Stimulated activated CD8-positive, alpha-beta memory T cell treated with anti-CD3 and anti-CD28 coated beads, Interleukin-4, amount 100 ng/mL, for 4 hours (primary cell): ENCODE measurements at places on chromosomes 3 and 15.

GRCh38 chr3:185070491-185071286, 82.2 kb downstream of the C3orf70 start:
- no peak for DNase-seq

GRCh38 chr3:55296030-55296429, 191.1 kb downstream of the WNT5A start:
- no peak for DNase-seq

- DNase-seq: no peak
Observed at GRCh38 chr3:140541975-140542653, 135.8 kb upstream of the TRIM42 start.

DNA sequence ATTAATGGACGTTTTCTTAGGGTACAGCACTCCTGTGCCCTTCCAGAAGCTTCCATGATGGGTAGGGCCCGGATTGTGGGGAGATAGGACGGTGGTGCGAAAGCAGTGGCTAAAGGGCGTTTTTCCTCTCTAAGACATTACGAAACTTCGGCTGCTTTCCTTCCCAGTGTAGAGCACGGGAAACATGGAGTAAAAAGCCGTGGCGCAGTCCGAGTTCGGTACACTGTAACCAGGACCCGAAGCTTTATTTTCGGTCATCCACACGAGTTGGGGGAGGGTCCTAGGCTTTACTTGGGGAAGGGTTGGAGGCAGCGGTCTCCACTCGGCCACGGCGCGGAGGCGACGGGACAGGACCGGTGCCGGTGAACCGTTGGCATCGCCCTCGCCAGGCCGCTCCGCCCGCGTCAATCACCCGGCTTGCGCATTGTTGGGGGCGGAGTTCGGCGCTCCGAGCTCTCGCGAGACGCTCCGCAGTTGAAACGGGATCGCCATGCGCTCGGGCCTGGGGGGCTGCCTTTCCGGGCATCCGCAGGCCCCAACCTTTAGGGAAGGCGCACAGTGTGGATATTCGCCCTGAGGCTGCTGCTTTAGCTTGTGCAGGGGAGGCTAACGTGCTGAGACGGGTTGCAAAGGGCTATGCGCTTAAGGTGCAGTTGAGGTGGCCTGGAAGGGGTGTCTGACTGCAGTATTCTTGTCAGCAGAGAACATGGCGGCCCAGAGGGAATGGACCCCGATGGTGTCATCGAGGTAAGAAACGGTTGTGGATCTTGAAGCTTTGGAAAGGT, 546 bp downstream of the EIF4A2 start:
- peak; percentile 47 for DNase-seq

GRCh38 chr3:154224866-154225265, 99.4 kb downstream of the DHX36 start:
- no peak for DNase-seq

- DNase-seq: no peak
Observed at GRCh38 chr15:43771816-43772215, 5.0 kb downstream of the ELL3 start.
